ENCODE measurements at places on chromosomes 5 and 9.

- no peak for DNase-seq
These were observed 46.4 kb downstream of the BARX1 start for GRCh38 chr9:93908591-93909241.

DNA sequence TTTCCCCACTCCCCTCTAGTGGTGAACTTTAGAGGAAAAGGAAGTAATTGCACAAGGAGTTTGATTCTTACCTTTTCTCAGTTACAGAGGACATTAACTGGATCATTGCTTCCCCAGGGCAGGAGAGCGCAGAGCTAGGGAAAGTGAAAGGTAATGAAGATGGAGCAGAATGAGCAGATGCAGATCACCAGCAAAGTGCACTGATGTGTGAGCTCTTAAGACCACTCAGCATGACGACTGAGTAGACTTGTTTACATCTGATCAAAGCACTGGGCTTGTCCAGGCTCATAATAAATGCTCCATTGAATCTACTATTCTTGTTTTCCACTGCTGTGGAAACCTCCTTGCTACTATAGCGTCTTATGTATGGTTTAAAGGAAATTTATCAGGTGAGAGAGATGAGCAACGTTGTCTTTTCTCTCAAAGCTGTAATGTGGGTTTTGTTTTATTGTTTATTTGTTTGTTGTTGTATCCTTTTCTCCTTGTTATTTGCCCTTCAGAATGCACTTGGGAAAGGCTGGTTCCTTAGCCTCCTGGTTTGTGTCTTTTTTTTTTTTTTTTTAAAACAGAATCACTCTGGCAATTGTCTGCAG lies 25.3 kb downstream of the SLC22A5 start:
- DNase-seq, result no peak

- no peak for DNase-seq
These were observed 84.7 kb upstream of the RIOK2 start for GRCh38 chr5:97267767-97268166.

DNA sequence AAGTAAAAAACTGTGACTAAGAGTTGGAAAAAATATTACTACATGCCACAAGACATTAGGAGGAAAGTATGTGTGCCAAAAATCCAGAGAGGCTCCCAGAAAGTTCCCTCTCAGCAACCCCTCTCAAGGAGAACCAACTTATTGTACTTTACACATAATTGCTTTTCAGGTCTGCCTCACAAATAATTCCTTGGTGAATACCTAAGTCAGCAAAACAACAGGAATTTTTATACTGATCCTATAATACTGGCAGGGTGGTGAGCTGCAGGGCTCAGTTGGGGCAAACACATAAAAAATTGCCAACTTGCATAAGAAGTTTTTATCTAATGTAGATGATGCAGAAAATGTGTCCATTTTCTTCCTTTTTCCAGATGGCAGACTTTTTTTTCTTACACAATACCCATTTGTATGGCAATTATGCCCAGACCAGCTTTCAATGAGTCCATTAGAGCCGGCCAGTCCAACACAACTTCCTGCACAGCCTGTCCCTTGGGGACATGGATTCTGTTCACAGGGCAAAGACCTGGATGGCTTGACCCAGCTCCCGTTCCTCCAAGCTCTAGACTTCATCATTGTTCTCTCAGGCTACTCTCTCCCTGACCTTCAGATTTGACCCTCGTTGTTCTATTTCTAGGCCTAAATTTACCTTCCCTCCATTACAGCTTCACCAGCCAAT lies 31.3 kb downstream of the MARCHF3 start:
- no peak for DNase-seq

DNA sequence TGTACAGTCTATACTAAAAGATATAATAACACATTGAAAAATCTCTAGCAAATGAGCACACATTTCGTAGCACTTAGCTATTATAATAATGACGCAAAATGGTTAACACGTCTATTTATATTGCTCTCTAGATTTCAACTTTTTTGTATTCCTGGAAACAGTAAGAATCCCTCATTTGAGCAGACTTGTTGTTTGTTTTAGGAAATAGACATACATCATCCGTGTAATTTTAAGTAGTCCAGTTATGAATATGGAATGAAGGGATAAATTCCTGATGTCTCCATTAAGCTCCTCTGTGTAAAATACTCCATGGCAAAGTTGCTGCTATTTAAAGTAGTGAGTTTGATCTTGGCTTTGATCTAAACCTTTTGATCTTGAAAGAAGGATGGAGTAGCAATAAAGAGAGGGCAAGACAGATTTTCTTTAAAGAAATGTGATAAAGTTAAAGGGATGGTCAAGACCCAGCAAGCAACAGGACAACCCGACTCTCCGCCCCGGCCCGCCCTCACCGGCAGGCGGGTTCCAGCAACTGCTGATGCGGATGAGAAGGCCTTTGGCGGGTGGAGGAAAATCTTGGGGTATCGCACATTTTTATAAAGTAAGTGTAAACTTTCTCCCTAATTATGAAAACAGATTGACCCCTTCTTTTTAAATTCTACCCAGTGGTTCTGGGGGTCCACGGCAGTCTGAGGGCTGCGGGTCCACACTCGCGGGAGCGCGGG lies 277.4 kb downstream of the AOPEP start:
- peak; percentile 90 for DNase-seq

- no peak for DNase-seq
These were observed 70.3 kb upstream of the SMIM15 start for GRCh38 chr5:61232490-61233050.

GRCh38 chr5:160451281-160451680 lies 29.6 kb downstream of the PTTG1 start:
- DNase-seq, result no peak

GRCh38 chr9:91421128-91421765 lies 2.4 kb downstream of the NFIL3 start:
- peak; percentile 87 for DNase-seq

- no peak for DNase-seq
These were observed 8.2 kb downstream of the SH3GL2 start for GRCh38 chr9:17587113-17587512.

DNA sequence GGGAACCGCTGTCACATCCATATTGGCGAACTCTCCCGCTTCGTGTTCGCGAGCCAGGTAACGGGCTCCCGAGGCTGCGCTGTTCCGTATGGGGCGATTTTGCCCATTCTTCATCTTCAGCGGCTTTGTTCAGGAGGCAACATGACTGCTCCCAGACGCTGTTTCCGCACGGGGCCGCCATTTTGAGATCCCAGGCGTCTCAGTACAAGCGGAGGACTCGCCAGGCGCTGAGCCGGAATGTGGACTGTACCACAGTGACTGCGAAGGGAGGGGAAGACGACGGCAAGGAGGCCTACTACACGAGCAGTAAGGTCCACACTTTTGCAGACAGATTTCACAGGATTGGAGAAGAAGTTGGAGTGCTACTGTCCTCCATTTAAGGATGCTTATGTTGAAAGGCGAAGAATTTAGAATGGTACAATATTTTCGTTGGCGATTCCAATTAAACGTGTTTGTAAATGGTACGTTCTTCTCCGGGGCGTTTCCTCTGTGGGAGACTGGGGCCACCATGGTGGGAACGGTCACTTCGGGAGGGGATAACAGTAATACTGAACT lies 41.6 kb upstream of the ZNF300 start:
- DNase-seq, result peak; percentile 95

GRCh38 chr9:134412298-134412711 lies 86.0 kb downstream of the RXRA start:
- DNase-seq, result no peak

DNA sequence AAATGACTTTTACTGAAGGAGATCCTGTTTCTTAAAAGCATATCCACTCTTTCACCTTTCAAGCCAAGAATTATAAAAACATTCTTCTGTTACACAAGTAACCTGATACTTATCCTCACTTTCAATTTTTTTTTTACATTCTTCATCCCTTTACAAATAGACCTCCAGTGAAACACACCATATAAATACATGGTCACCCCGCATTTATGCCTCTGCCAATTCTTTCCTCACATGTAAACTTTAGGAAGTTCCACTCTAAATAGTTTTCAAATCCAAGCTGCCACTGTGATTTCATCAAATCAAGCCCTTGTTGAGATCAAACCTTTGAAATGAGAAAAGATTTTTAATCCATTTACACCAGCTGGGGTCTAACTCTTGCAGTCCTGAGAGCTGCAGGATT lies 40.0 kb downstream of the GAS1 start:
- DNase-seq, result no peak

DNA sequence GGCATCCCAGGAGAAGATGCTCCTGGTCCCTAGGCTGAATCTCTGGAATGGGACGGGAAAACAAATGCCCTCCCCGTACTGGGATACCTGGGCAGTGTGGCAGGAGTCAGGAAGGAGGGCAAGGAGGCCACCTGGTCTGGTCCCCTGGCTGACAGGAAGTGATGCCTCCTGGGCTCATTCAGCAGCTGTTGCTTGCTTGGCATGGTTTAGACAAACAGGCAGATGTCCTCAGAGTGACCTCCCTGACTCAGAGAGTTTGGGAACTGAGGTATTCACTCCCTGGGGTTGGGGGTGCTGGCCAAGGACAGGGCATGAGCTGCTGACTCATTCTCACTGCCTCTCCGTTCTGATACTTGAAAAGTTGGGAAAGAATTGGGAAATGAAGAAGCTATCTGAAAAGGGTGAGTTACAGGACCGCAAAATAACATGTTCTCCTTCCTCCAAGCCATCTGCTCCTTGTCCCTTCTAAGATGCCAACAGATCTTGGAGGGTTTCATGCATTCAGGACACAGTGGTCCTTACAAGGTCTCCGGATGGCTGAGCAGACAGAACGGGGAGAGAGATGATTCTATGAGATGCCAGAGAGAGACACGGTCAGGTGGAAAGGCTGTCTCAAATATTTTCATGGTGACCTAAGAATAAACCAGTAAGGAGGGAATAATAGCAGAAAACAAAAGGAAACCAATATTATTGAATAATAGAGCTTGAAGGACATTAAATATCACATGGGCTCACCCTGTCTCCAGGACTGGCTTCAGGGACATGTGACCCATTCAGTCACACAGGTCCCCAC lies 534.5 kb downstream of the BNC2 start:
- peak; percentile 93 for DNase-seq

GRCh38 chr5:61132559-61132958 lies 29.7 kb downstream of the SMIM15 start:
- no peak for DNase-seq

GRCh38 chr5:95808686-95809413 lies 13.7 kb downstream of the GLRX start:
- peak; percentile 94 for DNase-seq

GRCh38 chr9:27755846-27756245 lies 182.6 kb upstream of the C9orf72 start:
- no peak for DNase-seq

DNA sequence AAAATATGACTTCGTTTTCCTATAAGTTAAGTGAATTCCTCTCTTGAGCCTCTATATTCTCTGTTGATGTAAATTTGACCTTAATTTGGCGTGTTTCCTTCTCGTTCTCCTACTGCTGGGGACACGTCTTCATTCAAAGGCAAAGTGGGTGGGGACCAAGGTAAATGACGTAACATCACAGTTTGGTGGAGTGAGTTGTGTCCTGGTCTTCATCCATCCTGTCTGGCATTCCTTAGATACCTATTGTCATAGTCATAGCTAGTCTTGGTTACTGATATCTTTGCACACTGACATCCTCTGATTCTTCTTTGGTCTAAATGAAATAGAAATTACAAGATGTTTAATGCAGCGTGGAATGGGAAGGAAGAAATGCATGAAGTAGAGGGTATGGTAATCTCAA lies 108.5 kb downstream of the NNT start:
- DNase-seq, result no peak

DNA sequence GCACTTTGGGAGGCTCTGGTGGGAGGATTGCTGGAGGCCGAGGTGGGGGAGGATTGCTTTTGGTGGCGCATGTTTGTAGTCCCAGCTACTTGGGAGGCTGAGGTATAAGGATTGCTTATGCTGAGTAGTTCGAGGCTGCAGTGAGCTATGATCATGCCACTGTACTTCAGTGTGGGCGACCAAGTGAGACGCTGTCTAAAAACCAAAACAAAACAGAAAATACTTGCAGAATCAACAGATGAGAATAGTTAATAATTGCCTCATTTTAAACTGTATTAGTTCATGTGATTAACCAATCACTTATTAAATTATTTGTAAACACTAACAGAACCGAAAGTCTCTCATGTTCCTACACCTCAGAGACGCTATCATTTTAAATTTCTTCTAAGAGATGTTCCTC lies 118.1 kb downstream of the CCDC171 start:
- DNase-seq, result no peak

GRCh38 chr9:95834281-95834907 lies 41.1 kb upstream of the ERCC6L2 start:
- DNase-seq, result no peak

DNA sequence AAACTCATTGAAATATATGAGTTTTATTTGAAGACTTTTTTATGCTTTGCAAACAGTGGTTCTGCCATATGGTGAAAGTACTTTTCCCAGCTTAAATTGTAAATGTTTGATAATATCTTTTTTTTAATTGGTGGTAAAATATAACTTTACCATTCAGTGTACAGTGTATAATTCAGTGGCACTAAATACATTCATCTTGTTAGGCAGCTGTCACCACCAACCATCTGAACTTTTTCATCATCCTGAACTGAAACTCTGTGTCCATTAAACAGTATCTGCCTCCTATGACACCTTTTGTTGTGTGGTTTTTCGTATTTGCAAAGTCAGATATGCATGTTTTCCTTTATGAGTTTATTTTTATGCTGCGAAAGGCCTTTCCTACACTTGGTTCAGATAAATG lies 45.1 kb downstream of the FBXO38 start:
- DNase-seq, result no peak

DNA sequence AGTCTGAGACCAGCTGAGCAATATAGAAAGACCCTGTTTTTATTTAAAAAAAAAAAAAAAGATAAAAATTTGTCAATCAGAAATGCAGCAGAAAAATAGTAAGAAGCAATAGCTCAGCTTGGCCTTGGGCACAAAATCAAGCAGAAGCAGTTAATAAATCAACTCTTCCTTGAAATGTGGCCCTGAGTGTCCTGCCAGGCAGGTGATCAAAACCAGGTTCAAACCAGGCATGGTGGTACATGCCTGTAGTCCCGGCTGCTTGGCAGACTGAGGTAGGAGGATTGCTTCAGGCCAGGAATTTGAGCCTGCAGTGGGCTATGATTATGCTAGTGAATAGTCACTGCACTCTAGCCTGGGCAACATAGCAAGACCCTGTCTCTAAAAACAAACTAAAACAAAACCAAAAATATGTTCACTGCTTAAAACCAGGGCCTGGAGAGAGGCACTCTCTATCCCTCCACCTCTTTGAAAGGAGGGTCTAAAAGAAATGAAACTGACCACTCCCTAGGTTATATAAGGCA lies 27.9 kb upstream of the KLF9 start:
- no peak for DNase-seq

GRCh38 chr5:76709762-76710161 lies 6.2 kb upstream of the F2R start:
- no peak for DNase-seq

DNA sequence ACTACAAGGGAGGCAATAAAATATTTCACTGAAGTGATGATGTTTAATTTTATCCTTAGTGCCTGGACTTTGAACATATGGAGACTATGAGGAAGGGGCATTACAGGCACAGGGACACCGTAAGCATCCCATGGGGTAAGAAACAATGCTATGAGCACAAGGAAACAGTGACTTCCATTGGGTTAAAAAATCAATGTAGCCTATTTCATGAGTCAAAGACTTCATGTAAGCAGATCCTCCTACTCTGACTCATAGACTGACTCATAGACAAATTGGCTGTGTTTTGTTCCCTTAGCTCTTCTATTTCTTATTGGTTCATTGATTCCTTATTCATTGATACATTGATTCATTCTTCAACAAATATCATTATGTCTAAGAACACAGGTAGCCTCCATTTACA lies 351.0 kb downstream of the PRELID2 start:
- DNase-seq, result no peak
